ENCODE measurements at places on chromosomes 12 and 14. TPM values are rescaled to one million over a fixed set of nuclear protein-coding genes. Genes with fewer than 3 reads are reported as not detected.

GRCh38 chr14:66959437-66960050 lies 229.7 kb upstream of the GARIN2 start:
- H3K27ac ChIP-seq = no peak overlapping the region
- no peaks in the 10 kb centered on the region for H3K36me3 ChIP-seq
- H3K4me1 ChIP-seq = no peaks in the 10 kb centered on the region

DNA sequence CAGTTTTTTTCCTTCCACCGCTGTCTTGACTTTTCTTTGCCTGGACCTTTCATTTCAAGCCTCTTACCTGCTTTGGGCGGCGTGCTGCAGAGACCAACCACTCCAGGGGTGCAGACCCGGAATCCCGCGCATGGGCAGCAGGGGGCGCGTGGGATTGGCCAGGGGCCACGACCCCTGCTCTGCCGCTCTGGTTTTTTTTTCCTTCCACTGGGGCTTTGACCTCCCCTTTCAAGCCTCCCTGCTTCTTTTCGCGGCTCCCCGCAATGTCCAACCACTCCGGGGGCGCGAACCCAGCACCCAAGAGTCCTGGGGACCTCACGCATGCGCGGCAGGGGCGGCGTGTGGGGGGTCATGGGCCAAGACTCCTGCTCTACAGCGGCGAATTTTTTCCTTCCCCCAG lies 325.1 kb downstream of the ALG10 start:
- no peak overlapping the region for H3K27ac ChIP-seq
- no peak for DNase-seq
- H3K4me3 ChIP-seq = no peak overlapping the region
- H3K27me3 ChIP-seq = no peaks in the 10 kb centered on the region
- no peaks in the 10 kb centered on the region for H3K4me1 ChIP-seq
- H3K36me3 ChIP-seq = no peaks in the 10 kb centered on the region

GRCh38 chr12:5485454-5485853 lies 53.5 kb downstream of the NTF3 start:
- H3K27me3 ChIP-seq = no peaks in the 10 kb centered on the region
- H3K4me3 ChIP-seq = no peak overlapping the region
- no peaks in the 10 kb centered on the region for H3K36me3 ChIP-seq
- no peaks in the 10 kb centered on the region for H3K4me1 ChIP-seq
- no peak for DNase-seq

DNA sequence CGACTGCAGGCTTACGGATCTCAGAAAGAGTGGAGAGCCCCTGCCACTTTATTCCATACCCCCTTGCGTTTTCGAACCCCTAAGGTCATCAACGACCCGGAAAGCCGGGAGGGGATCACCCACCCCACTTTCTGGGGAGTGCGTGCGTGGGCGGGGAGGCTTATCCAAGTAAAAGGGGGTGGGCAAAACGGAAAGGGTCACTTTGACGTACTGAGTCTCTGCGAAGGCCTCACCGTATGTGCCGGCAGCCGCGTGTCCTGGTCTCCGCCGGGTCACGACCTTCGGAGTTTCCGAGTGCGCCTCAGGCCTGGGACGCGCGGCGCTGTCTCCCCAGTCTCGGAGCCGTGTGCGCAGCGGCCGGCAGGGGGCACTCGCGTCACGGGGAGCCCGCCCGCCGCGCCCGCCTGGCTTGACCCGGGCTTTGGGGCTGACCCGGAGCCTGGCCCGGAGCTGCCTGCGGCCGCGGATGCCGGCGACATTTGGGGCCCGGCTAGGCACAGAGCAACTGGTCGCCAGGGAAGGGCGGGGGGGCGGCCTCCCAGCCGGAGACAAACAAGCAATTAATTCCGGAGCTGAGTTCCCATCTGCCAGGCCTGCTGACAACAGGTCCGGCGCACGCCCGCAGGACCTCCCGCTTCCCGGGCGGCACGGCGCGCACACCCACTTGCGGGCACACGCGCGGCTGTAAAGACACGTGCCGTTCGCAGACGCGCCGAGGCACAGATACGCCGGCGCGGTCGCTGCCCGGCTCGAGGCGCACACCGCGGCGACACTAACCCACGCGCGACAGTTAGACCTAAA lies 890 bp upstream of the KIF26A start:
- no peaks in the 10 kb centered on the region for H3K36me3 ChIP-seq
- H3K4me1 ChIP-seq = peaks cover 18% of the 10 kb centered on the region
- H3K27ac ChIP-seq = no peak overlapping the region
- H3K27me3 ChIP-seq = peaks cover 17% of the 10 kb centered on the region
- H3K4me3 ChIP-seq = no peak overlapping the region

DNA sequence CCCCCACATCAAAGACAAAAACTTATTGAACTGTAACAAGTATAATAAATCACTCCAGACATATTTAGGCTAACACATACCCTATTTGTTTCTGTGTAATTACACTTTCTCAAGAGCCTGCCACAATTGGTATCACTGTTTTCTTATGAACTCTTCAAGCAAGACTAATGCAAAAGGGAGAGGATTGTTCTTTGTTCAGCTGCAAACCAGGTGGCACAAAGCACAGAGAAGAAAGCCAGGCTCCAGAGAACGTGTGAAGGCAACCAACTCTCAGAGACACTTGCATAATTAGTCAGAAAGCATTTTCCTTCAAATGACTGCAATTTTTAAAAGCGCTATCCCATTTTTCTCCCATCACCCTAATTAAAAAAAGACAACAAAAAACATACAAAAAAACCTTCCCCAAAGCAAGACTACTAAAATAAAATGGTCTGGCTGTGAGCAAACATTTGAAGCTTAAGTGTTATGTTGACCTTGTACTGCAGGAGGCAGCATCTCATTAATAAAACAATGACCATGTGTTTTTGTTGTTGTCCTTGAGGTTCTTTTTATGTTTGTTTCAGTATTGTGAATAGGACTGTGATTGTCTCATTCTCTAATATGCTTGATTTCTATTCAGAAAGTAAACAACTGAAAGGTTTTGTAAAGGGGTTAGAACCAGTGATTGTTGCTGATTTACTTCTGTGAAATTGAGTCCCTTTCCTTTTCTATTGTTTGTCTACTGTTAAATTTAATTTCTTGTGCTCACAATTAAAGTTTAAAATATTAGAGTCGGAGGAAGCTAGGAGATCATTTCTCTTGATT lies 452.7 kb upstream of the PDE3A start:
- no peak overlapping the region for H3K27ac ChIP-seq
- no peaks in the 10 kb centered on the region for H3K36me3 ChIP-seq
- no peaks in the 10 kb centered on the region for H3K4me1 ChIP-seq
- H3K27me3 ChIP-seq = no peaks in the 10 kb centered on the region
- no peak for DNase-seq
- H3K4me3 ChIP-seq = no peak overlapping the region

- DNase-seq = no peak
- no peaks in the 10 kb centered on the region for H3K27me3 ChIP-seq
- H3K4me1 ChIP-seq = no peaks in the 10 kb centered on the region
These were observed 4.1 kb downstream of the IL26 start for GRCh38 chr12:68221497-68221896.

GRCh38 chr14:39203659-39204606 lies 28.9 kb downstream of the PNN start:
- H3K27me3 ChIP-seq = no peaks in the 10 kb centered on the region
- no peaks in the 10 kb centered on the region for H3K36me3 ChIP-seq
- no peak overlapping the region for H3K4me3 ChIP-seq
- no peaks in the 10 kb centered on the region for H3K4me1 ChIP-seq
- H3K27ac ChIP-seq = no peak overlapping the region

DNA sequence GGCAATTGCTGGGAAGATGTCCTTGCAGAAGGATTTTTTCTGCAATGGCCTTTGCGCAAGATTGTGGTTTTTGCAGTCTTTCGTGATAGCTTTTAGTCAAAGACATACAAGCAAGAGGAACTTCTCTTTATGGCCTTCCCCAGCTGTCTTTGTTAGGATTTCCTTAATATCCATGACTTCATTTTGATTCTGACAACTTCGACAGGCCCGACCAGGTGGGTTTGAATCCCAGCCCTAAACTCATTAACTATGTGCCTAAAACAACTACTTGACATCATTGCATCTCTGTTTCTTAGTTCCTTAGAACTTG lies 13.3 kb upstream of the VRK1 start:
- no peaks in the 10 kb centered on the region for H3K36me3 ChIP-seq
- H3K27ac ChIP-seq = no peak overlapping the region
- H3K4me3 ChIP-seq = no peak overlapping the region

DNA sequence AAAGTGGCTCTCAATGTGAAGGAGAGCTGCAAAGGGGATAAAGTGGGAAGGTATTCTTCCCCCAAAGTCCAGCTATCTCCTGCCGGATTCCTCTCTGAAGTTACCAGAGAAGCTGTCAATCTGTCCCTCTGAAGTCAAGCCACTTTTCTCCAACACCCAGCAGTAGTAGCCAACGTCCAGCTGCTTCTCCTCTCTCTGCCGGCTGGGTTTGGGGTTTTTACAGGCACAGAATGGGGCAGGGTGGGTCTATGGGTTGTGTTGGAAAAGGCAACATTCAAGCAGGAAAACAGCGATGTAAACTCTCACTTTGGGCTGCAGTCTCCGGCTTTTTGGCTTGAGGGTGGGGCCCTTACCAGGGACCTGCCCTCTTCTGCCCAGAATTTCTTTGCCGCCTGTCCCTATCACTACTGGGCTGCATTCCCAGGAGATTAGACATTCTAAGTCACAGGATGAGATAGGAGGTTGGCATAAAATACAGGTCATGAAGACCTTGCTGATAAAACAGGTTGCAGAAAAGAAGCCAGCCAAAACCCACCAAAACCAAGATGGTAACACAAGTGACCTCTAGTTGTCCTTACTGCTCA lies 16.3 kb downstream of the CAPZA3 start:
- no peaks in the 10 kb centered on the region for H3K36me3 ChIP-seq
- no peaks in the 10 kb centered on the region for H3K27me3 ChIP-seq
- H3K4me1 ChIP-seq = peaks cover 6% of the 10 kb centered on the region
- no peak overlapping the region for H3K4me3 ChIP-seq

SYCP3 gene
- total RNA-seq = not detected

FSCB gene
- total RNA-seq = 2.0 TPM

DNA sequence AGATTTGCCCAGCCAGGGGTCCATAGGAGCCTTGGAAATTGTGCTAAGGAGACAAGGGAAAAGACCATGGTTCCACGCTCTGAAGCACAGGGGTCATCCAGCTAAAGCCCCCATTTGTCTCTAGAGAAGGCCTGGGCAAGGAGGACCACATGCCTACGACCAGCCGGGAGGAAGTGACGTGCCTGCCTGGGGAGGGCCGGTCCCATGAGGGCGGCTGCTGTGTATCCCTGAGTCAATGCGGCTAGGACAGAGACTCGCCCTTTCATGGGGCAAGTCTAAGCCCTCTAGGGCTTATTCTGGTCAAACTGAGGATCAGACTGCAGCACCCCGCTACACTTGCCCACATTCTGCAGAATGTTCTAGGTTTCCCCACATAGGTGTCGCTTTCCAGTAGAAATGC lies 20.6 kb upstream of the RIN3 start:
- no peak overlapping the region for H3K4me3 ChIP-seq
- no peak for DNase-seq
- no peaks in the 10 kb centered on the region for H3K4me1 ChIP-seq
- H3K27ac ChIP-seq = no peak overlapping the region
- H3K27me3 ChIP-seq = no peaks in the 10 kb centered on the region

GRCh38 chr12:11565752-11566151 lies 83.7 kb upstream of the ETV6 start:
- no peaks in the 10 kb centered on the region for H3K27me3 ChIP-seq
- no peak overlapping the region for H3K4me3 ChIP-seq
- H3K27ac ChIP-seq = no peak overlapping the region
- no peaks in the 10 kb centered on the region for H3K4me1 ChIP-seq

OR10G3 gene
- not detected for total RNA-seq

GRCh38 chr12:26114720-26115401 lies 10.0 kb downstream of the BHLHE41 start:
- H3K4me1 ChIP-seq = peaks cover 47% of the 10 kb centered on the region
- H3K4me3 ChIP-seq = no peak overlapping the region
- no peak for DNase-seq
- H3K36me3 ChIP-seq = no peaks in the 10 kb centered on the region
- H3K27ac ChIP-seq = peak overlapping the region; percentile 99

DNA sequence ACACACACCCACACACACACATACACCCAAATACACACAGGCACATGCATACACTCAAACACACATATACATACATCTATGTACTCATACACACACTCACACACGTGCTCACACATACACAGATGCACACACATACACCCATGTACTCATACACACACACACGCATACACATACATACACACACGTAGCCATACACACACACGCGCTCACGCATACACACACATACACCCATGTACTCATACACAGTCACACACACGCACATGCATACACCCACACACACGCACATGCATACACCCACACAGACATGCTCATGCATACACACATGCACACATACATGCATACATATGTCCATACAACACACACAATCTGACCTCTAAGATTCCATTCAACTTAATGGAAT lies 87.7 kb upstream of the ANO2 start:
- no peak for DNase-seq
- no peaks in the 10 kb centered on the region for H3K36me3 ChIP-seq
- H3K27me3 ChIP-seq = no peaks in the 10 kb centered on the region
- no peak overlapping the region for H3K27ac ChIP-seq
- no peak overlapping the region for H3K4me3 ChIP-seq
- H3K4me1 ChIP-seq = no peaks in the 10 kb centered on the region

DNA sequence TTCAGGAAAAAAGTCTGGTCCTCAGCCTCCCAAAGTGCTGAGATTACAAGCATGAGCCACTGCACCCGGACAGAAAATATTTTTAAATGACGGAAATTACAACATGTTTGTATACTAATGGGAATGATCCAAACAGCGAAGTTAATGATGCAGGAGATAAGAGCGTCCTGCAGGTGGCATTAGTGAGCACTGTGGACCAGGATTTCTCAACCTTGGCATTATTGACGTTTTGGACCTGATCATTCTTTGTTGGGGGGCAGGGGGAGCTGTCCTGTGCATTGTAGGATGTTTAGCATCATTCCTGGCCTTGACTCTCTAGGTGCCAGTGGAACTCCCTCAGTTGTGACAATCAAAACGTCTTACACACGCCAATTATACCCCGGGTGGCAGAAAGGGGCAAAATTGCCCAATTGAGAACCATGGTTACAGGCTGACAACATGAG lies 34.1 kb downstream of the SCFD1 start:
- H3K27me3 ChIP-seq = no peaks in the 10 kb centered on the region
- H3K4me3 ChIP-seq = no peak overlapping the region
- H3K27ac ChIP-seq = no peak overlapping the region
- peak; percentile 27 for DNase-seq
- peaks cover 16% of the 10 kb centered on the region for H3K36me3 ChIP-seq

GRCh38 chr14:53286301-53286700 lies 133.2 kb upstream of the DDHD1 start:
- no peak overlapping the region for H3K27ac ChIP-seq
- H3K4me1 ChIP-seq = no peaks in the 10 kb centered on the region
- DNase-seq = no peak
- no peaks in the 10 kb centered on the region for H3K27me3 ChIP-seq
- H3K4me3 ChIP-seq = no peak overlapping the region
- H3K36me3 ChIP-seq = no peaks in the 10 kb centered on the region

BRF1 gene
- total RNA-seq = 99.6 TPM

Data from thyroid gland (tissue), 4 donors.